Vagina (tissue), 2 donors: ENCODE measurements at places on chromosomes 11 and 22.

DNA sequence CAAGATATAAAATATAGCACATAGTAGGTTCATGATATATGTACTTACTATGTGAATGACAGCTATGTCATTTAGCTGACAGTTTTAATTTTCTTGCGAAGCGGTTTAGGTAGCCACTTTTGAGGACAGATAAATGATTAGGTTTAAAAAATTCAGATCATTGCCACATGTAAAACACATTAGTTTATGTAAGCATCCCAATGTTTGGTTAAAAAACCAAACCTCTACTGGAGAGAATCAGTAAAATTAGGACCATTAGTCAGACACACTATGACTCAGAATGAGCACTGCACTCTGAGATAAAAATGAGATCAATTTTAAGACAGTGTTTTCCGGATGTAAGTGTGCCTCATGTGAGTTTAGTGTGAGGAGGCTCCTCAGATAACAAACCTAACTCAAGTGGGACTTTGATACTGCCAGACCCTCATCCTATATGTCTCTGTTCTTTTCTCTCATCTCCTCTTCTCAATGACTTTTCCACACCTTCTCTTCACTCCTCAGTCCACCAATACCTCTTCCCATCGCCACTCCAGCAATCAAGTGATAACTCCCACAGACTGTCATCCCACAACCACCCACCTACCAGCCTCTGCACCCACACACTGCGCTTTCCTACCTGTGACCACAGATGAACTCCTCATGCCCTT, 6.8 kb upstream of the OR2AT4 start:
- no peak for DNase-seq

DNA sequence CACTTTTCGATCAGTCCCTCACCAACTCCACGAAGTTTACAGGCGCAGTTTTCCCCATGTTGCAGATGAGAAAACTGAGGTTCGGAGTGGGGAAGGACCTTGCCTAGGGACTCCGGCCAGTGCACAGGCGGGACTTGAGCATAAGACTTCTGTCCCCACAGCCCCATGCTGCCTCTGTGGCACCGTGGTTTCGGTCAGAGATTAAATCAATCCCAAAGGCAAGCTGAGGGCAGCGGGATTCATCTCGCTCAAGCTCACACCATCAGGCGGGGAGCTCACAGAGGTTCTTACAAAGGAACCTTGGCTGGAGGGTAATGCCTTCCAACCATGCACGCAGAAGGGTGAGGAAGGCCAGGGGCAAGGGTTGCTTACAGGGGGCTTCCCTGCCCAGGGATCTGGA, 115.5 kb downstream of the PHF21B start:
- no peak for DNase-seq

GRCh38 chr22:24995649-24996180, 43.2 kb downstream of the KIAA1671 start:
- no peak for DNase-seq

DNA sequence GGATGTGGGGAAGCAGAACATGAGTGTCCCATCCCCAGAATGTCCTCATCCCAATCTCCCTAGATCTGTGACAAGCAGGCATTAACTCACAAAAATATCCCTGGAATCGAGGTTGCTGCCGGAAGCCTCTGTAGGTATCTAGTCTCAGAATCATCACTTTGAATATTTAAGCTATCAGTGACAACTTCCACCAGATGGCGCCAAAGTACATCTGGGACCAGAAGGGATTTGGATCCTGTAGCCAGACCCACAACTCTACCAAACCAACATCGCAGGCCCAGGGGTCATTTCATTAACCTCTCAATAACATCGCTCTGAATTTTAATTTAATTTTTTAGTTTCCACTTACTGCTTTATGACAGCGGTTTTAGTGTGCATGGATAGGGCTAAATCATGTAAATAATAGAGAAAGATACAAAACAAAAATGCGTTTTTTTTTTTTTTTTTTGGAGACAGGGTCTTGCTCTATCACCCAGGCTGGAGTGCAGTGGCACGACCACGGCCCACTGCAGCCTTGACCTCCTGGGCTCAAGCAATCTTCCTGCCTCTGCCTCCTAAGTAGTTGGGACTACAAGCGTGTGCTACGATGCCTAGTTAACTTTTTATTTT, 1.1 kb upstream of the EXT2 start:
- DNase-seq = no peak

GRCh38 chr11:93655581-93656255, 5.8 kb upstream of the CEP295 start:
- DNase-seq = no peak

- no peak for DNase-seq
Measured at GRCh38 chr22:33180356-33180755, 122.2 kb upstream of the SYN3 start.

- no peak for DNase-seq
Measured at GRCh38 chr11:66313321-66314185, 3.3 kb downstream of the CD248 start.

DNA sequence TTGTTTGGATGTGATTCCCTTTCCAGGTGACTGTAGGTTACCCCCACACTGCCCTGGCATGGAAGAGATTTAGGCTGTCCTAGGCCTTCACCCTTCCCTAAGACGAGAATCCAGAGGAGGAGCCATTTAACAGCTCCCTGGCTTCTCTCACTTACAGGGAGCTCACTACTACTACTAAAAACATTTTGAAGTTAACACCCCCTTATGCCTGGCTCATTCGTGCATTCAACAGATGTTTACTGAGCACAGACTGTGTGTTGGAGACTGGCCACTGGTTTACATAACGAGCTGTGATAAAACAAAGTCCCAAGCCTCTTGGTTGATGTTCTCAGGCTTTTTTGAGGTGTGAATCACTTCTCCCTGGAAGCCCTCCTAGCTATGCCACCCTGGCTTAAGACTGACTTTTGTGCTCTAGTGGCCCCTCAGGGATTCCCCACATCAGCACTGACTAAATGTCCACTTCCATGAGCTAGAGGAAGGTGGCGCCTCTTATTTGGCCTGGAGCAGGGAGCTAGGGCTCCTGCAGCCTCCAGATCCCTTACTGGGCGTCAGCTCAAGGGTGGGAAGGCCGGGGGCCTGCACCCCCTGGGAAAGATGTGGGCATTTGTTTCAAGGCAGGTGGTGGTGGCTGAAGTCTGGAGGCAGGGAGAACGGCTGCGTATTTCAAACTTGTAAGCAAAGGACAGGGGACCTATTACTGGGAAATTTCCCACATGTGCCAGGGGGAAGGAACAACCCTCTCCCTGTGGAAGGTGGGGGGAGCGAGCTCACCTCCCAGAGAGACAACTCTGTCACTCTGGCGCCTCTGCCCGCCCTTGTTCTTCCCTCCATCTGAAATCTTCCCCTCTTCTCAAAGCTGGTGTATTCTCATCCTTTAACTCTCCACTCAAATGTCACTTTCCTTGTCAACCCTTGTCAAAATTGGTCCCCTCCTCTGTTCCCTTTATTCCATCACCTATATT, 19.4 kb upstream of the MALAT1 start:
- DNase-seq = no peak

GRCh38 chr11:17368551-17368950, 17.0 kb downstream of the NCR3LG1 start:
- DNase-seq = no peak

- no peak for DNase-seq
Measured at GRCh38 chr11:134696455-134696854, 284.4 kb upstream of the B3GAT1 start.

- no peak for DNase-seq
Measured at GRCh38 chr22:43305806-43306205, 37.4 kb downstream of the SCUBE1 start.

GRCh38 chr11:79592824-79593223, 152.0 kb upstream of the TENM4 start:
- no peak for DNase-seq

DNA sequence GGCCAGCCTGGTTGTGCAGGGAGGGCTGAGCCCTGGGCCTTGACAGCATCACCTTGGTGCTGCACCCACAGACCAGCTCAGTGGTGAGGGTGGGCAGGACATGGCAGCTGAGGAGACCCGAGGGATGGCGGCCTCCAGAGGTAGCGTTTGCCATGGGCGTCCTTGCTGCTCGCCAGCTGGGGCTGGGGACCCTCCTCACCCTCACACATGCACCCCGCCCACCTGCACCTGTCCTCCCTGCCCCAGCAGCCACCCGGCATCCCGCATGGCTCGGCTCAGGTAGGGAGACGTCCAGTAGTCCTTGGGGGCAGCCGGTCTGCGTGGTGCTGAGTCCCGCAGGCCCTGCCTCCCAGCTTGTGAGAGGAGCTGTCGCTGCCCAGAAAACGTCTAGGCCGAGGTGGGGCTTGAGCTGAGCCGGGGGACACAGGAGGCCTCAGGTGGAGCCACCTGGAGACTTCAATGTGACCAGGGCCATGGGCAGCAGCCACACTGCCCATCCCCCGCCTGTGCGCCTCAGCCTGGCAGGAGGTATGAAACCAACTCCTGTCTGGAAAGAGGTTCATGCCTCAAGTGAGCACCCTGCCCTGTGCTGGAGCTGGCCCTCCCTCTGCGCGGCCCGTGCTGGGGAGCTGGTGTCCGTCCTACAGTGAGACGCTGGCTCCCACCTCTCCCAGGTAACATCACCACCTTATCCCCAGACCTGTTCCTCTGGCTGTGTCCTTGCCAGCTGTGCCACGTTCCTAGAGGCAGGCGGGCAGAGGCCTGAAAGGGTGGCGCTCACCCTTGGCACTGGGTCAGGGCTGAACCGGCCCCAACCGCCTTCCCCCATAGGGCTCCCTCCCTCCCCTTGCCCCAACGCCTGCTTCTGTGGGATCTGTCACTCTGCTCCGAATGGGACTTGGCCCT, 3.3 kb upstream of the TRABD start:
- no peak for DNase-seq

DNA sequence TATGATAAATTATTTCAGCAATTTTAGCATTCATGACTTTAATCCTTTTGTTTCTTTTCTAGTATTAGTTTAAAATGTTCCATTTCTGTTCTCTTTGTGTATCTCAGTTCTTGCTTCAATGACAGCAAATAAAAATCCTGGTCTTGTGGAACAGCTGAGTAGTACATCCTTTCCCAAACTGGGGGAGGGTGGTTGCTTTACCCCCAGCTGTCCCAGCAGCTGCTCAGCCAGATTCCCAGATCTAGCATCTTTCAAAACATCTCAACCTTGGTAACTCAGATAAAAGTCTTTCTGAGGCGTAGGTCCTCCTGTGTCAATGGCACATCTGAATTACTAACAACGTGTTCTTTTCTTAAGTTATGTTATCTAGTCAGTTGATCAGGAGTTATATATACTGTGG, 72.2 kb upstream of the GRK2 start:
- DNase-seq = no peak

DNA sequence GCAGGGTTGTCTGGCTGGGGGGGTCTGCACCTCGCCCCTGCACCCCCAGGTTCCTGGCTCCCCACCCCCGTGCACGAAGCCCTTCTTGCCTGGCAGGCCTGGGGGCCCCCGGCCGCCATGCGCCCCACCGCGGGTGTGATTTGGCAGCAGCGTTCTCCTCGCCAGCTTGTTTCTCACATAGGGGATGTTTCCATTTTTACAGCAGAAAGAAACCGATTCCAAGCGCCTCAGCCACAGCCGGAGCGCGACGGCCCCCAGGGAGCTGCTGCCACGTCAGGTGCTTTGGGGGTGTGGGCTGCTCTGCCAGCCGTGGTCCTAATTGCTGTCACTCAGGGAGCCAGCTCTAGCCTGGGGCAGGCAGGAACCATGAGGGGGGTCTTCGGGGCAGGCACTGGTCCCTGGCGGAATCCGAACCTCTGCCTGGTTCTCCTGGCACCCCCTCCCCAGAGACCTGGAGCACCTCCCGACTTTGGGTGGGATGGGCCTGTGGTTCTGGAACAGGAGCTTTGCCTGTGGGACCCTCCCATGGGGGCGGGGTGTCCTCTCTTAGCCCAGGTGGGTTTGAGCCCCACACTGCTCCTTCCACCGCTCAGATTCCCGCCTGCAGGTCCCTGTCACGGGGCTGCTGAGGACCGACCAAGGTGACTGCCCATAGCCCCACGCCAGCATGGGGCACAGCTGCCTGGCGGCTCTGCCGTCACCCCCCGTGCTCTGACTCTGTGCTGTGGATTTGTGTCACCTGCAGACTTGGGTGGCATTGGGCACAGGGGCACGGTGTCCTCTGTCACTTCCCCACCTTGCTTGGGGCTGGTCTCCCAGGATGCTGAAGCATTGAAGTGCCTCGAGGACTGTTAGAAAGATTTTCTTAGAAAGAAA, 54.0 kb downstream of the RTN4R start:
- DNase-seq = no peak

- DNase-seq = no peak
Measured at GRCh38 chr11:126082251-126083109, 19.8 kb upstream of the CDON start.

GRCh38 chr11:121499405-121499804, 46.6 kb upstream of the SORL1-AS1 start:
- DNase-seq = no peak

DNA sequence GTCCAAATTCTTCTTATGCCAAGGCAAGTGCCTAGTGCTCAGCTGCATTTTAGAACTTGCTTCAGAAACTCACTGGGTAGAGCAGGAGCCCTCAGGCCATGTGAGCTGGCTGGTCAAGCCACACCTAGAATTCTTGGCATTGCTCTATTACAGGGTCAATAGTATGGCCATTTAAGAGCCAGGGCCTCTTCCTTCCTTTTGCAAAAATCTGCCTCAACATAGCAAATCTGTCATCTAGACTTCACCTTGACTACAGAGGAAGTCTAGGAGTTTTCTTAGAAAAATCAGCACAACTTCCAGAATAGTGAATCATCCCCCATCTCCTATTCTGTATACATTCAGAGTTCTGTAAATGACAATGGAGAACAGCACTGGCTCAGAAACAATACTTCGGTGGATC, 112.0 kb upstream of the TTC12 start:
- no peak for DNase-seq

DNA sequence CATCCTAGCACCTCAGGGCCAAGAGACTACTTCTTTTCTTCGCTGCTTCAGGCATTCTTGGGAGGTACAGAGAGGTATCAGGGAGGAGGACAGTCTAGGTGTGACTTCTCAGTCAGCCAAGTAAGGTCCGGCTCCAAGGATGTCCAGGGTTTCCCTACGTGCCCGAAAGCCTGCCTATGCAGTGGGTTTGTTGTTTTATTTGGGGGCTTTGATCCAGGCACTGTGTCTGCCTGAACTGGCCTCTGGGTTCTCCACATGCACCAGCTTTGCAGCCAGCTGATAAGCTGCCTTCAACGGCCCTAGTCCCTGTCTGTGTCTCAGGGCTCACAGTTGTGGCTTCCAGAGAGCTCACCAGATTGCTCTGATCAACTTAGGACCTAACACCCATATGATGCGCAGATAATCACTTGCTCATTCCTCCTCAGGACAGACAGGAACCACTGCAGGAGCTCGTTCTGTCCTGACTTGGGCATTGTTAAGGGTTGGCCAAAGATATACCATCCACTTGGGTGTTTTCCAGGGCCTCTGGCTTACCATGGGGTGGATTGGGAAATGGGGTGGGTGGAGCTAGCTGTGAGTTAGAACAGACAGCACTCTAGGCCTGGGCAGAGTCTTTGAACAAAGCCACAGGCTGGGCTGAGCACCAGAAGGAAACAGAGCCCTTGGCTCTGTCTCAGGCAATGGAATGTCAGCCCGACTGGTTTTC, 45.5 kb upstream of the CRYBB3 start:
- no peak for DNase-seq
